ENCODE measurements at places on chromosomes 5 and 9.

GRCh38 chr9:93461414-93461743, 8.0 kb upstream of the FAM120AOS start:
- DNase-seq = no peak

GRCh38 chr9:27118916-27119315, 9.9 kb downstream of the TEK start:
- DNase-seq = no peak

DNA sequence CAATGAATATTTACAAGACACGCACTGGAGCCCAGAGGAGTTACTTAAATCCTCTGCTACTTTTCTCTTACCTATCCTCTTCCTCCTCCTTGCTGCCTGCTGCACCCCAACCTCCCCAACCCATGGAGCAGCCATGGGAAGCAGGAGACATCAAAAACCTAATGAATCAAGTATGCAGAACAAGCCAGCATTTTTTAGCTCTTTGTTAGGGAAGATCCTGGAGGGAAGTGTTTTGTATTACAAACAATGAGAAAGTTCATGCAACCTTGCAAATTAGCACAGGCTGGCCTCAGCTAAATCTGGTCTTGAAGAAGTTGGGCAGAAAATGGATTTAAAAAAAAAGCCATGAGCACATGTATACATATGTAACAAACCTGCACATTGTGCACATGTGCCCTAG, 498.8 kb downstream of the KIF4B start:
- no peak for DNase-seq

GRCh38 chr5:96943799-96944198, 7.9 kb downstream of the LNPEP start:
- no peak for DNase-seq

DNA sequence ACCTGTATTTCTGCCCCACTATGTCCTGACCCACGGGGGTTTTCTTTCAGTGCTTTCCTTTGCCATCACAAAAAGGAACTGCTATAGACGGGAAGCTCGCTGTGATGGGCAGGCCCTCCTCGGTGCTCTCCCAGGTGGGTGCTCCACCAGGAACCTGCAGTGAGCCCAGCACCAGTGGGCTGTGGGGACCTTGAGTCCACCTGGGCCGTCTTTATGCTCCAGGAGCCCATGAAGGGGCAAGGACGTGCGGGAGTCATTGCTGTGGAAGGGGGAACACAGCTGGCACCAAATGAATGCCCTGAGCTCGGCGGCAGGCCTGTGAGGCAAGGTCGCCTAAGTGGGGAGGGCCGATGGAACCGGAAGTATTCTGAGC, 36.7 kb upstream of the SLC6A3 start:
- no peak for DNase-seq

- DNase-seq = no peak
Measured at GRCh38 chr9:4066120-4066519, 233.7 kb downstream of the GLIS3 start.

- DNase-seq = no peak
Measured at GRCh38 chr5:74103131-74104023, 477.4 kb downstream of the ARHGEF28 start.

GRCh38 chr5:4042311-4042710, 446.7 kb downstream of the IRX1 start:
- DNase-seq = no peak

DNA sequence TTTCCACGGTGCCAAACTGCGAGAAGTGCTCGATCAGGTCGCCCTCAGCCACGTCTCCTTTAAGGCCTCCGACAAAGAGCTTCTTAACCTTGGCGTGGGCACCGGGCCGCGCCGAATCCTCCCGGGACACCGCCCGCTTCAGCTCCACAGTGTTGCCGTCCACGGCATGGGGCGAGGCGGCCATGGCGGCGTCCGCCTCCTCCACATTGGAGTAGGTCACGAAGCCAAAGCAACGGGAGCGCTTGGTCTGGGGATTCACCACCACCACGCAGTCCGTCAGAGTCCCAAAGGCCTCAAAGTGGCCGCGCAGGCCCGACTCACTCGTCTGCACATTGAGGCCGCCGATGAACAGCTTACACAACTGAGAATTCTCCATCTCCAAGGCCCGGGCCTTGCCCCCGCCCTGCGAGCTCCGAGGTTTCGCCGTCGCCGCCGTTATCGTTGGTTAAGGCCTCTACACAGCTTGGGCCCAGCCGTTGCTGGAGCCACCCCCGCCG, 424 bp downstream of the HNRNPA0 start:
- DNase-seq = no peak

DNA sequence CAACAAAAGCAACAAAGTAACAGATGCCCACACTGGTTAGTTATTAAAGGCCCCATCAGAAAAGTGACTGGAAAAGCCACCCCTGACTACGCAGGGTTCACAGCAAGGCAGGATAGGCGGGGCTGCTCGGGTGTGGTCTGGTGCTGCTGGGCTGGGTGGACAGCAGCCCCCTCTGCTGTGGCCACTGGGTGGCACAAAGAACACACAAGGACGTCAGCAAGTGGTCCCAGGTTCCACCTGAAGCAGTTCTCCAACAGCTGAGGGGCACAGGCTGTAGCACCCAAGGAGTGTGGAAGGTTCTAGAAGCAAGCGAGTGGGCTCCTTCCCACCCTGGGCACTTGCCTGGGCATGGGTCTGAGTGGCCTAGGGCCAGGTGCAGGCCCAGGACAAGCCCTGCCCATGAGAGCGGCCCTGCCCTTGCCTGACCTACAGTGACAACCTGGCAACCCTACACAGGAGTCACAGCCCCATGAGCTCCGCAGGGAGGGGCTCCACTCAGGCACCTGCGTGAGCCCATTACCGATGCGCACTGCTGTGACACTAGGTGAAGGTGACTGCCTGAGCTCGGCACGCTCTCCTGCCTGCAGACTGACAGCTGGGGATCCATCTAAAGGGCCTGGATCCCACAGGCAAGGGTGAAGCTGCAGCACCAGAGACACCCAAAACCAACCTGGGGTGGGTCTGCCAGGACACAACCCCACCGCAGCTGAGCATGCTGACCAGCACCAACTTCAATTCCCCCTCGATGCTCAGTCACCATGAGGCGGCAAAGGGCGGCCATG, 8.1 kb downstream of the BRD9 start:
- DNase-seq = no peak

DNA sequence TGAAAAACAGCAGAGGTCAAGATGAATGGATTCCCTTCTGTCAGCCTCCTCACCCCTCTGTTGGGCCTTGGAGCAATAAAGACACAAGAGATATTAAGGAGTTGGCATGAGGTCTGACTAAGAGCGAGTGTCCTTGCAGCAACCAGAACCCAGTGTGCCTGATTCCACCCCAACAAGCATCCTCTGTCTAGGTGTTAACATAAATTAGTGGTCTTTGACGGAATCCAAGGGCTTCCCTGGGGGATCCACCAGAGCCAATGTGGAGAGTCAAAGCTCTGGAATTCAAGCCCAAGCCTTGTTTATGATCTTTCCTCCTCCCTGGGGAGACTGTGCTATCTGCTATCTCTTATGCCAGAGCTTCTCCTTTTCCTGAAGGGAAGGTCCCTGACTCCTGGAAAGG, 128.1 kb upstream of the SMIM23 start:
- no peak for DNase-seq

GRCh38 chr5:132002757-132003156, 8.7 kb downstream of the ACSL6 start:
- DNase-seq = no peak

- DNase-seq = no peak
Measured at GRCh38 chr9:11142965-11143738, 530.4 kb upstream of the PTPRD start.

DNA sequence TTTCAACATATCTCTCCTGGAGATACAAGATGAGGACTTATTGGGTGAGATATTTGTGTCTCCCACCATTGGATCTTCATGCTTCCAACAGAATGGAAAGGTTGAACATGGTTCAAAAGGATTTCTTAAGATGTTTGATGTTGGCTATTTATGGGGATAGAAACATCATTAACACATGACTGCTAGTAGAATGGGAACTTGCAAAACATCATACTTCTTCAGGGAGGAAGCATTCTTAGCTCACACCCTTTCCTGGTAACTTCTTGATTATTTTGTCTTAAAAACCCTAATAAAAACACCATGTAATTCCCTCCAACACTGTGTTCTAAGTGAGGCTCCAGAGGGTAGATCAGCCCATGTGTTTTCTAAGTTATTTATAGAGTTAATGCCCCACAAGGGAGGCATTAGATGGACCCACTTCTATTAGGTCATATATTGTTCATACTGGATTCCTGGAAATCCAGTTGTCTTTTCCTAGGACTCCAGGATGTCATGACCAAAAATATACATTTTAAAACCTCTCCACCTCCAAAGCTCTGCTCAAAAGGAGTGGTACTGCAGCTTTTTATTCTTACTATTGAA, 95.8 kb downstream of the FOXD1 start:
- no peak for DNase-seq

All from AG08396 (cell line).